ENCODE measurements at places on chromosomes 5 and 9.

DNA sequence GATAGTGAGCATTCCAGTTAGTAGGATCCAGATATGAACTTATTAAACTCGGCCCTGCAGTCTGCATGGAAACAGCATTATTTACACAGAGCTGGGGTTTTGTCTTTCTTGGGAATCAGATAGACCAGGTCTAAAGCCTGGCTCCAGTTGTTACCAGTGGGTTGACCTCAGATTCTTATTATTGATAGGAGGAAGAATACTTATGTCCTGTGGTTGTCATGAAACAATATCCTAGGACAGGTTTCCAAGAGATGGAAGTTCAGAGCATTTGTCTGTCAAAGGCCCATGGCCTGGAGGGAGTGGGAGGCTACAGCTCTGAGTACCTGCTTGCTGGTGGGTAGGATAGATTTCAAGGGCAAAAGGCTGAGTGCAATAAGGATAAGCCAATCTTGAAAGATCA lies 129.2 kb downstream of the BOD1 start:
- DNase-seq: no peak

DNA sequence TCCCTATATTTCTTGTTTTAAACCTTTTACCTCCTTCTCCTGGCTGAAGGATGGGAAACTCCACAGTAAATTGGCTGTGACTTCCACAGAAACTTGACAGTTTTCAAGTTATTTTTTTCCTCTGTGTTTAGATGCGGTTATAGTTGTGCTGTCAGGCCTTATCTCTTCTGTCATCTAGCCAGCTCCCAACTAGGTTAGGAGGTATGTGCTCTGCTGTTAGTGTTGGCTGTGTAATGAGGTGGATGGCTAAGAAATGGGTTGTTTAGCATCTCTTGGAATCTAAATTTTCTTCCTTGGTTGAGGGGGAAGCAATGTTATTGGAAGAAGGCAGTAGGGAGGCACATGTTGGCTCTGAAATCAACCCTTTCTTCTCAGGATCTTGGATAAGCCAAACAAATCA lies 149.9 kb upstream of the RUSC2 start:
- DNase-seq: no peak

DNA sequence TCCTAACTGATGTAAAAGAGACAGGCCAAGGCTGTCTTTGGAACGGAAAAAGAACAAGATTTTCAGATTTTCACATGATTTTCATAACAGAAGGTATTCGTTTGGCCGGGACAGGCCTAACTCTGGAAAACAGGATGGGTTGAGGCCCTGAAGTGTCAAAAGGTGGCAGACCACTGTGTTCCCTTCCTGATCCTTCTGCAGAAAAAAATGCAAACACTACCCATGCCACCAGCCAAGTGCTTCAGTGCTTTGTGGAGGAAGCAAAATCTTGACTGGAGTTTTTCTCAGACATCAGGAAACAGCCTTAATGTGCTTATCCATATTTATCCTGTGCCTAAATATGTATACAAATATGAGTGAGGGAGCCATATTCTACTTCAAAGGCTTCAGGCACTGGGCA lies 113.5 kb upstream of the IL6ST start:
- no peak for DNase-seq

GRCh38 chr9:134085674-134086073 lies 17.8 kb upstream of the BRD3 start:
- no peak for DNase-seq

DNA sequence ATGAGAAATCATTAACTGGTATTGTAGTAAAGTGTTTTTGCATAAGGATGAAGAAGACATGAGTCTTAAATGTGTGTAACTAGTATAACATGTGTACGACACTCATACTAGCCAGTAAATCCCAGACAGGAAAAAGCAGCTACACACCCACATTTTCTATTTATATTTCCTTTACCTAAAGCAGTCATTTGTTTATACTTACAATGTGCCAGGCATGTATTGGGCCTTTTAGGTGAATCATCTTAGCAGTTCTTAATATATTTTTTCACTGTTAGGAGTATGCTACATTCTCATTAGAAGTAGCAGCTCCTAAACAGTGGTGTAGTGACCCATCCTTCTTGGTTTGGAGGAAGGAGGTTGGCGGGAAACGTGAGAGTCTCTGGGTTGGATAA lies 55.8 kb upstream of the TMC1 start:
- DNase-seq: no peak

DNA sequence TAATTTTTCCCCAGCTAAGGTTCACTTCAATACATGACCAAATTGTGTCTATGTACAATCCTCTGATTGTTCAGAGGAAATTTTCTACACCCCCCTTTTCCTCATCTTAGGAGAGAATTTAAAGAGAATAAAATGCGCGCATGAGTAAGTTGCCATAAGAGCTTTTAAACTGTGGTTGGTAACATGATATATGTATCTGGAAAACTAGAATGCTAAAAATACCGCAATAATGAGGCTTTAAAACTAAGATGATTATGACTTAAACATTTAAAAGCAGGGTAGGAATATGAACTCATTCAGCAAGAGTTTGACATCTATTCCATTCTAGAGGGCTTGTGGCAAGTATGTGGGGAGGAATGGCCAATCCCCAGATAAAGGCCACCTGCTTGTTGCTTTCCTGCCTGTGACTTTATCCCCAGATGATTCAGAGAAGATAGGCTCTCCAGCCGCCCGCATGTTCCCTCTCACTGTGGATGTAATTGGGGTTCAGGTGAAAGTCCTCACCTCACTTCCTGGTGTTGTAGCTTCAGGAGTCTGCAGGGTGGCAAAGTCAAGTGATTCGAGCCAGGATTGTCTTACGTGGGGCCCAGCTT lies 26.5 kb upstream of the BASP1 start:
- no peak for DNase-seq

Data from activated naive CD8-positive, alpha-beta T cell treated with anti-CD3 and anti-CD28 coated beads for 36 hours (primary cell).